Activated T-helper 9 cell treated with anti-CD3 and anti-CD28 coated beads, Interleukin-2, amount 50 U/mL, for 16 hours (primary cell): ENCODE measurements at places on chromosomes 4 and X.
A peak's percentile ranks its signal among the peaks of the same experiment; 100 is the strongest.

GRCh38 chrX:93985344-93986307 is 311.6 kb downstream of the FAM133A start:
- DNase-seq, result no peak

GRCh38 chr4:129323658-129324057 is 227.7 kb downstream of the C4orf33 start:
- DNase-seq, result no peak

GRCh38 chr4:120052856-120053255 is 13.8 kb downstream of the MAD2L1 start:
- DNase-seq, result no peak

DNA sequence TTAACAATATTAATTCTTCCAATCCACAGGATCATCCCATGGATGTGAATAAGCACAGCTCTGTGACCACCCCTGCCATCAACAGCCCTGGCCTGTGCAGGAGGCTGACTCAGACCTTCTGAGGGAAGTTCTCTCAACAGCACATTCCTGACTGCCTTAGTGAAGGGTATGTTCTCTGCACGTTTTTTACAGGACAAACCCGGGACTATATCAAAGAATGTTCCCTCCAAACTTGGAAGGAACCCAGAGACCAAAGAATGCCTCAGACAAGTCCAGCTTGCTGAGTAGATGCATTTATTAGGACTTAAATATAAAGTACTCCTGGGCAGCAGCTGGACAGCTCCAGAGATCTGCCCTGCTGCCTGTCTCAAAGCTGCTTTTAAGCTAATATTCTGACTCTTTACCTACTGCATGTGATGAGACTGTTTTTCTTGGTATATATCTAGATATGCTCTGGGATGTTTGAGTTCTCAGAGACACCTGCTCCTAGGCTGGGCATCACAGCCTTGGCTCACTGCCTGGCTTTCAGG is 1127.8 kb upstream of the PRKX start:
- no peak for DNase-seq

GRCh38 chr4:10095296-10095991 is 21.2 kb downstream of the WDR1 start:
- DNase-seq, result no peak

DNA sequence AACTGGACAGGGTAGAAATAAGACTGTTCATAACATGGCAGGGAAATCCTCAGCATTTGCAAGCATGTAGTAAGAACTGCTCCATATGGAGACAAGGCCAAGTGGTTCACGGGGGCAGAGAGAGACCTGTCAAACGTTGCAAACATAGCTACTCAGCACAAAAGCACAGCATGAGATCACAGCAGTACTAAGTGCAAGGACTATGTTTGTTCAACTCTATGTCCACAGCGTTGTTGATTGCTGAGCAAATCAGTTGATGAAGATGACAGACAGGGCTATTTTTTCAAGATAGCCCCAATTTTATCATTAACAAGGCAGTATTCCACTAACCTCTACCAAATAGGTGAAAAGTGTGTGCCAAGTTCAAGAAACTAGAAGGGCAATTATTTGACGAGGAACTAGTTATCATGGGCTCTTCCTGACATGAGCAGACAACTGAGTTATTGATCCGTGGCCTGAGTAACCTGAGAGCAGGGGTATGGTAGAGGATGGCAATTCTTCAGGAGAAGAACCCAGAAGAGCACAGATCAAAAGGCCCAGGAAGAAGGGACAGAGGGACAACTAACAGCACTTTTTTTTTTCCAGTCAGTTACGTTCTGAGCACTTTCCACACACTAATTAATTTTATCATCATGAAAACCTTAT is 57.4 kb downstream of the SPOCK3 start:
- DNase-seq, result no peak

DNA sequence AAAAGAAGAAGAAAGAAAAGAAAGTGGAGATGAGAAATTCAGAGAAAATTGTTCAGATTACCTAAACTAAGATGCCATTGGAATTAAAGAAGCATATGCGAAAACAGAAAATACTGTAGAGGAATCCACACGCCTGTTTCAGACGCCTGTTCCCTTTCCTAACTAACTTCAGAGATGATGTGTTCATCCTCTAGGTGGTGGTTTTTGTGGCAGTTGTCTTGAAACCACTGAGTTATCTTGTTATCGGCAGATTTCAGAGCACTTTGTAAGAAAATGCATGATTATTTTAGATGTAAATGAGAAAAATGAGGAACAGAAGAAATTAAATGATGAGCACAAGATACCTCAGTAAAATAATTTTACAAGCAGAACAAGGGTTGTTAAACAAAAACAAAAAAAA is 48.3 kb downstream of the FUNDC1 start:
- no peak for DNase-seq

GRCh38 chr4:48470570-48470969 is 12.6 kb upstream of the SLC10A4 start:
- no peak for DNase-seq

GRCh38 chrX:152061083-152061482 is 77.3 kb downstream of the MAGEA10 start:
- no peak for DNase-seq

- DNase-seq, result no peak
Observed at GRCh38 chr4:26766141-26766540, 94.5 kb upstream of the STIM2 start.

DNA sequence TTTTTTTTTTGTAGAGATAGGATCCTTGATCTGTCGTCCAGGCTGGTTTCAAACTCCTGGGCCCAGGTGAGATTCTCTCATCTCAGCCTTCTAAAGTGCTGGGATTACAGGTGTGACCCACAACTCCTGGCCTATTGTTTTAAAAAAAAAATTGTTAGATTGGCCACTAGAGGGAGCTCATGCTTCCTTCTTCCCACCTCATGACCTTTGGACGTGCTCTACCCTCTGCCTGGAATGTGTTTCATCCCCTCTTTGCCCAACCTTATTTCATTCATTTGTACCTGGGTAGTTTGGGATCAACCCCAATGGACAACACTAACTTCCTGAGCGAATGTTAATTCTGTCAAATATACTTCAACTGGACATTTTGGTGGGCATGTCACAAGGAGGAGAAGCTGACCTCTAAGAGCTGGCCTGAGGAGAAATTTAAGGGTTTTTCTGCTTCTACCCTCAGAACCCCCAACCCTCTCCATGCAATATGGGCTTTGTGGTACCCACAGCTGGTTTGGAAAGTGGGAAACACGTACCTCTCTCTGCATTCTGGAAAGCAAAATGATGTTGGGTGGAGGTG is 6.4 kb downstream of the PPEF2 start:
- no peak for DNase-seq

DNA sequence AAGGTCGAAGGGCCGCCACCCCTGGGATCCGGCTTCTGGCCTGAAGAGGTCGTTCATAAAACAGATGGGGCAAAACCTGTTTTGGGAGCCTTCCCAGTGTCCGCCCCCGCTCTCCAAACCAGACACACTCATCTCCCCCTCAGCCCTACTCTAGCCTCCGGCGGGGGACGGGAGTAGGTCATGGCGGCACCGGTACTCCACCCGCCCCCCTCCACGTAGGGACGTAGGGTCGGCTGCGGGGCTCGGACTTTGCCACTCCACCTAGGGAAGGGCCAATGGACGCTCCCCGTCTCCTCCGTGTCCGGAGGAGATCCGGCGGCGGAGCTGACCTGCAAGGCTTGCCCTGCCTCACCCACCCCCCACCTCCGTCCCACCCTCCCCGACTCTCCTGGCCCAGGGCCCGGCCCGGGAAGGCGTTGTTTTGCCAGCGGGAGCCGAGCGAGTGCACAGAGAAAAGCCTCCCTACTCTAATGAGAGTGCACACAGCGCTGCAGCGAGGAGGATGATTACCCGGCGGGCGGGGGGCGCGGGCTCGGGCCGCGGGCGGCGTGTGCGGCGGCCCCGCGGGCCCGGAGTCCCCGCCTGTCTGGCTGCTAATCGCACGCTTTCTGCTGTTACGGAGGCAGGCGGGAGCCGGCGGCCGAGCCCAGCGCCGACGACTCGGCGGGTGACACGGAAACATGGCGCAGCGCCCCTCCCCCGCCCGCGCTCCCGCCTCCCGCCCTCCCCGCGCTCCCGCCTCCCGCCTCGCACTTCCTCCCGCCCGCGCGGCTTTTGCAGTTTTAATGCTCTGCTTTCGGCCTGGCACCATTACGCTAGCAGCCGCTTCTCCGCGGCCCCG is 8.3 kb upstream of the BCOR start:
- peak; percentile 65 for DNase-seq

GRCh38 chrX:119784747-119785446 is 6.5 kb downstream of the RPL39 start:
- DNase-seq, result peak; percentile 27

- DNase-seq, result no peak
Observed at GRCh38 chr4:172887959-172888358, 280.7 kb upstream of the GALNT7 start.

- DNase-seq, result no peak
Observed at GRCh38 chr4:86967798-86968197, 33.0 kb downstream of the AFF1 start.

DNA sequence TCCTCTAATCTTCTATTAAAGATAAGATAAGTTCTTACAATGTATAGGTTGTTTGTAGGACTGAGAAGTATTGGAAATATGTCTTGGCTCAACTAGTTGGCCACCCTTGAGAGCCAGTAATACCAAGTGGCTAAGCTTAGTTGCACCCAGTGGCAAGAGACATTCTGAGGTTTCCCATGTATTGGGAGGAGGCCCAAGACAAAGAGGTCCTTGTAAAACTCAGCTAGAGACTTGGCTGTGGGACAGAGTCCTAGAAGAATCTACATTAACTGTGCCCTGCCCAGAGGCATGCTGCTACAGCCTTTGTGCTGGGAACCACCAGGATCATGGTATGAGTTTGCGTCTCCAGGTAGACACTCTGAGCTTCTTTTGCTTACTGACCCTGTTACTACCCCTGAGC is 41.9 kb upstream of the SLC4A4 start:
- no peak for DNase-seq

DNA sequence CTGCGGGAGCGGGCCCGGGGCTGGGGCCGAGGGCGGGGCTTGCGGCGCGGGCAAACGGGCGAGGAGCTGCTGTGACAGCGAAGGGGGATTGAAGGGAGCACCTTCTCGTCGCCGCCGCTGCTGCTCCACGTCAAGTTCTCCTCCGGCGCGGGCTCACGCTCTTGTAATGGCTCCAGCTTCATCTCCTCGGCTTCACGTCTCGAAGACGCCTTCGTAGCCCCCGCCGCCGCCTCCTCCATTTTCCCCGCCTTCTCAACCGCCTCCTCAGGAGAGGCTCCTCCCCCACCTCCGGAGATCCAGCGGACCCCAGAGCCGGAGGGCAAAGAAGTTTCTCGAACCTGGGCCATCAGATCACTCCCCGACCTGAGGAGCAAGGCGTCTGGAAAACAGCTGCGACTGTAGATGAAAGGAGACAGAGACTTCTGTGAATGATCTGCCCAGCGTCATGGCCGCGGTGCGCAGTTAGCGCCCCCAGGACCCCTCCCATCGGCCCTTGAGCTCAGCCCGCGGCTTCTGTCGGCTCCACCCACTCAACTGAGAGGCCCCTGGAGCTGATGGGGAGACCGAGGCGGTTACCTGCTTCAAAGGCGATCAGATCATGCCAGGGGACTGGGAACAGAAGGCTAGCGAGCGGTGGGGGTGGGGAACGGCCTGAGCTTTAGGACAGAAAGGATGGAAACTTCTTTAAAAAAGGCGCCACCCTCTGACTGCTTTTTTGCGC is 895 bp downstream of the USP51 start:
- DNase-seq, result peak; percentile 31

DNA sequence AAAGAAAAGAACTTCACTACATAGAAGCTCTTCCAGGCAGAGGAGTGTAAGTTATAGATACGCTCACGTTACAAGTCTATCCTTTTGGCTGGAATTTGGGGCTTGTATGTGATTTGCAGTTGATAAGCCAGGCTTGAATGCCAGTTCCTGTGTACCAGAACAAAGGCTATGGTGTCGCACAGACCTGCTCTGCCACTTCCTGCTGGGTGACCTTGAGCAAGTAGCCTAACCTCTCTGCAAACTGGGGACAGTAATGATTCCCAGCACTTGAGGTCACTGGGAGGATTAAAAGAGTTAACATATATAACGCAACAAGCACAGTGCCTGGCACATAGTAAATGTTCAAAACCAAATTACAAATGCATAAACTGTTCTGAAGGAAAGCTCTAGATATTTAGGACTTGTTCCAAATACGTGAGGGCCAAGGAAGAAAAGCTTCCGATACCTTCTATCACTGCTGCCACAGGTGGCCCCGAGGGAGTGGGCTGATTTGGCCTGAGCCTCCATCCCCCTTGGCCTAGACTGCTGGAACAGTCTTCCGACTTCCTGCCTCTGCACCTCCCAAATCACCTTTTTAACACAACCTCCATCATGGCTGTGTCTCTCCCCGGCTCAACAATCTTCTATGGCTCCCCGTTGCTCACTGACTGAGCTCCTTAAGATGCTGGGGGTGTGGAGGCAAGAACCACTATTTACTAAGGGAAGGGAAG is 1.3 kb upstream of the SOWAHD start:
- DNase-seq, result no peak

GRCh38 chrX:119970574-119970973 is 27.0 kb upstream of the NKAP start:
- DNase-seq, result no peak

DNA sequence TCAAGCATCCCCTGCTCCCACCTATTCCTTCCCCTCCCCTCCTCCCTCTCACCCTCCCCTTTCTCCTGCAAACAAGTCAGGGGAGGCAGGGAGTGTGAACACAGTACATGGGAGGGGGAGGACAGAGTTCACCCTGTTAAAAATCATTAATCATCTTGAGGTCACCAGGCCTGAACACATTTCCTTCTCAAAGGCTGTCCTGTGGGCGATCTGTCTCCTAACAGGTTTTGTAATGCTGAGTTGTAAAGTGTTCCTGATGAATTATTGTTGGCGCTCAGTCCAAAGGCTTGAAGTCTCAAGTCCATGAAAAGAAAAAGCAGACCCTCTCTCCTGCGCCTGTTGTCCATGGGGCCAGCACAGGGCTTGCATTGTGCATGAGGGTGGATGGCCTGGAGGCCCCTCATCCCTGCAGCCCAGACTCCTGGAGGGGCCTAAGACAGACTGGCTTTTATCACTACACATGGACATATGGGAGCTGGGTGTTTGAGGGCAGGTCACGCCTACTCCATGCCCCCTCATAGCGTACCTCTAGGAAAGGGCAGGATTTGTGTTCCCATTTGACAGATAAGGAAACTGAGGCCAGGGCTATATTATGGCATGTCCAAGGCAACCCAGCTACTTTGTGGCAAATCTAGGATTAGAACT is 189.1 kb downstream of the RAB28 start:
- DNase-seq, result no peak

- no peak for DNase-seq
Observed at GRCh38 chr4:4474476-4474875, 67.4 kb downstream of the STX18 start.

DNA sequence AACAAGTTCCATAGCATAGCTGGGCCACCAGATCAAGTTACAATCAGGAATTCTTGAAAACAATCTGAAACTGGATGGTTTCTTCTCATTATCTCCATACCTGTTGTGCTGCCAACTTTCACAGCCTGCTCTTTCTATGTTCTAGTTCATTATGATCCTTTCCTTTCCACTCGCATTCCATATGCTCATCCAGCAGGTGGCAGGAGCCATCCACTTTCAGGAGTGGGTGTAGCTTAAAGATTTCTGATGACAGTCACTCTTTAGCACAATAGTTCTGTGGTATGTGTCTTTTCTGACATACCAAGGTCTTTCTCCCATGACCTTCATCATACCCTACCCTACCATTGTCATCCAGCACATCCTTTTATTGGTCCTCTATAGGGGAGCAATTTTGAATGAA is 46.4 kb downstream of the PAGE2 start:
- DNase-seq, result peak; percentile 2
